ENCODE measurements at places on chromosomes 3 and 15.

GRCh38 chr15:101024706-101025500 lies 105.7 kb downstream of the LRRK1 start:
- no peak for DNase-seq

GRCh38 chr3:124260206-124260915 lies 268.4 kb upstream of the ROPN1 start:
- DNase-seq: no peak

DNA sequence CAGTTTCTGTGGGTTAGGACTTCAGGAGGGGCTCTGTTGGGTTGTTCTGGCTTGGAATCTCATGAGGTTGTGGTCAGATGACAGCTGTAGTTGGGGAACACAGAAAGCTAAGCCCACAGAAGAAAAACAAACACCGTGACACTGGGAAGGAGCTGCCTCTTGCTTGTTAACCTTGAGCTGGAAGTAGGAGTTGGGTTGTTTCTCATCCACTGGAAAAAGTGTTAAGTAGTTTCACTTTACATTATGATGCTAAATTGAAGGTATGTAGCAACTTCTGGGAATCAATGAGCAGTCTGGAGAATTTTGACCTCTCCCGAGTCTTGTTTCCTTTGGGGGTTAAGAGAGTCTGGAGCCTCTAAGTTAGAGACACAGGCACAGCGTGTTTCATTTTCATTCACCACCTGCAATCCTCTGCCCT lies 20.4 kb downstream of the HACD3 start:
- no peak for DNase-seq

DNA sequence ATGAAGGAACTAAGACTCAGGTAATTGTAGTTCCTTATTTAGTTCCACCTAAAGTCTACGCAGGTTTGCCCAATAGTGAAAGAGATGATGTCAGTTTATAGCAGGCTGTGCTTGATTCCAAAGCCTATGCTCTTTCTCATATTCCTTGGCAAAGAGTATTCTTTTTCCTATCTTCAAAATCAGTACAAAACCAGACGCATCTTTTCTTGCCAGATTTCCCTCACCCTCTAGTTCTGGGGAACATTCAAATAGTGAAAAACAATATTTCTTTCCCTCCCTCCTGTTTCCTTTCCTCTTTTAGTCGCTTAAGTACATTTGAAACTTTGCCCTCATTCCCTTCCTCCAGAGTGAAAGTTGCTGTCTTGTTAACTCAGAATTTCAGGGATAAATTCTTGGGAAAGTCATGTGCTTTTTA lies 134.6 kb upstream of the PDZRN3 start:
- no peak for DNase-seq

GRCh38 chr3:119723022-119723421 lies 20.2 kb downstream of the CFAP91 start:
- no peak for DNase-seq

DNA sequence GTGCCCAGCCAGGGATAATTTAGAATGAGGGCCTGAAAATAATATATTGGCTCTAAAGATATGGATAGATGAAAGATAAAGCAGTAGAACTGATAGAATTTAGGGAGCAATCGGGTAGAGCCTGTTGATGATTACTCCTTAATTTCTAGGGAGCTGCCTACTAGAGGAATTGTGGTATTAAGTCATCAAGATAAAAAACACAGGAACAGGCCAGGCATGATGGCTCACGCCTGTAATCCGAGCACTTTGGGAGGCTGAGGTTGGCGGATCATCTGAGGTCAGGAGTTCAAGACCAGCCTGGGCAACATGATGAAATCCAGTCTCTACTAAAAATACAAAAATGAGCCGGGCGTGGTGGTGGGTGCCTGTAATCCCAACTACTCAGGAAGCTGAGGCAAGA lies 130.4 kb downstream of the PCCB start:
- no peak for DNase-seq

DNA sequence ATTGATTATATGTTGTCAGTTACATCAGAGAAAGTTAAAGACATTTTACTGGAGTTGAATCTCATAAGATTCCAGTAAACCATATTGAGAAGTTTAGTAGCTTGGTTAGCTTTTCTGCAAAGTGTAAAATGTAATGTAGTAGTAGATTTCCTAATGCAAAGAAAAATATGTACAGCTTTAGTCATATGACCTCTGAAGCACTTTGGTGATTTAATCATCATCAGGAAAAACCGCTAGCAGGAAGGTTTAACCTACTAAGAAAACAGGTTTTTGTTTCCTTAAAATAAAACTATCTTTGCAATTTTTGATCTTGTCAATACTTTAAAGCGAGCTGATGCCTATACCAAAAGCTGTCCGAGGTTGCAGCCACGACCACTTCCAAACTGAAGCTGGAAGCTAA lies 364.6 kb upstream of the ZNF385D start:
- no peak for DNase-seq

- no peak for DNase-seq
These were observed 47.3 kb upstream of the LRRC58 start for GRCh38 chr3:120396469-120396868.

DNA sequence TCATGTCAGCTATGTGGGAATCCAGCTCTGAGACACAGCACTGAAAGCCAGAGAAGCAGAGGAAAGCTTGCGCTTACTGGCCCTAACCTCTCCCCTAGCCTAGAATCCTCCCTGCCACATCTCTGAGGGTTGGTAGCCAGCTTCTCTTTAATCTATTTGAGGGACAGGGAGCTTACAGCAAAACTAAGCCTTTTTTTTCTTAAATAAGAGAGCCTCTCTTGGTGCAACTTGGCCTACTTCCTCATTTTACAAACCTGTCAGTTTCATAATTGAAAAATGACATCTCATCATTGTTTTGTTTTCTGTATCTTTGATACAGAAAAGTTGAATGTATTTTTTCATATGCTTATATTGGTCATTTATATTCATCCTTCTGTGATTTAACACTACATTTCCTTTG lies 193.9 kb downstream of the ZNF621 start:
- DNase-seq: no peak

Data from stimulated activated CD8-positive, alpha-beta memory T cell treated with anti-CD3 and anti-CD28 coated beads, Interleukin-7, amount 100 ng/mL, for 1 hour (primary cell).